MG63 (cell line): ENCODE measurements at places on chromosomes 4 and X.

DNA sequence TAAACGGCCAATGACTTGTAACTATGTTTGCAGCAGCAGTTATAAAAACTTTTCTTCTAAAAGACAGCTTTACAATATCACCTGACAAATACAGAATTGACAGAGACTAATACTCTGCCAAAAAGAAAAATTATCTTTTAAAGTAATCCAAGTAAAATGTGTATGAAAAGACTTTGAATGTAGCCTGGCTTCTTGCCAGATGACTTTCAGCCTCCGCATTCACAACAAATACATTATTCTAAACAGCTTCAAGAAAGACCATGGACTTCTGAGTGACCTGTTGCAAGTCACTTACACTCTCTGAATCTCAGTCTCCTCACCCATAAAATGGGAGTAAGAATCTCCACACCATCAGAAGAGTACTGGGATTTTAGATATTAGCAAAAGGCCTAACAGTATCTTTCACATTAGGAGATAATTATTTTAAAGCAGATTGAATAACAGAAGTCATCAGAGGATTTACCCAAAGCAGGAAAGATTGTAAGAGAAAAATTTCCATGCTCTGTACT is 2.5 kb downstream of the ADAMTS3 start:
- DNase-seq = no peak

- DNase-seq = no peak
Observed at GRCh38 chr4:138611721-138612120, 369.6 kb upstream of the SLC7A11 start.

- DNase-seq = no peak
Observed at GRCh38 chr4:81722290-81722851, 250.7 kb upstream of the RASGEF1B start.

DNA sequence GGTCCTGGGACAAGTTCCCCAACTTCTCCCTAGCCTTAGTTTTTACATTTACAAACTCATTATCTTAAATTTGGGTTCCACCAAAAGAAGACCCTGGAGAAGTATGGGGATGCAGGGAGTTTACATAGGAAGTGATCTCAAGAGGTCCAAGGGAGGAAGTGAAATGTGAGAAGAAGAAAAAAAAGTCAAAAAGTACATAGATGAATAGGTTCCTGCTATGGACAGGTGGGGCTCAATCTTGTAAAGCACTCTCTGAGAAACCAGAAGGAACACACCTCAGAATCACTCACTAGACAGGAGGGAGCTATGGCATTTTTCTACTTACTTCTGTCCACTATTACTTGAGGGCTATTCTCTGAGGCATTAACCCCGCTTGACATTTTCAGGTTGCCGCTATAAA is 56.6 kb downstream of the ARHGAP6 start:
- no peak for DNase-seq

DNA sequence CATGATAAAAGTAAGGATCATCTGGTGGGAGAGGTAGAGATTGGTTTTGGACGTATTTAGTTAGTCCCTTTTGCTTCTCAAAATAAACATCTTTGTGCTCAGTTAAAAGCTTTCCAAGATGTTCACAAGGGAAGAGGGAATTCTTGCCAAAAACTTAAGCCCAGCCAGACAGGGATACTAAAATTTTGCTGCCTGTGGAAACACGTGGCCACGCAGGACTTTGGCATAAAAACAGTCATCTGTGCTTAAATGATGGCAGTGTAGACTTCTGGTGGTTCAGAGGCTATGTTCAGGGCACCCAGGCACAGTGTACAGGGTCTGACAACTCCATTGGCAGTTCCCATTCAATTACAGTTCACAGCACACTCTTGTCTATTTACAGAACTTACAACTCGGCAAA is 93.2 kb upstream of the JADE1 start:
- peak; percentile 9 for DNase-seq

DNA sequence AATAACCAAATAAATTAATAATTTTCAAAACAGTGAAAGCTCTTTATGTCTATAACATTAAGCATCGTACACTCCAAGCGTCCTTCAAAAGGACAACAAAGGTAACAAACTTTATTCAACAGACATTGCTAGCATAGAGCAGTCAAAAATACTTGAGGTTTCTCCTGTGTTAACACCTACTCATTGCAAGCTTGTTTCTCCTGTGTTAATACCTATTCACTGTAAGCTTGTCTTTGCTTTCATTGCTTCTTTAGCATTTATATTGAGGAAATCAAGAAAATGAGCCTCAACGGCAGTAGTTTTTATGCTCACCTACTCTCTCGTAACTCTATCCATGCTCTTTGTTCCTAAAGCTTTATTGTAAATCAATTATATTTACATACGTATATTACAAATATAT is 3.5 kb downstream of the SPOCK3 start:
- DNase-seq = no peak

DNA sequence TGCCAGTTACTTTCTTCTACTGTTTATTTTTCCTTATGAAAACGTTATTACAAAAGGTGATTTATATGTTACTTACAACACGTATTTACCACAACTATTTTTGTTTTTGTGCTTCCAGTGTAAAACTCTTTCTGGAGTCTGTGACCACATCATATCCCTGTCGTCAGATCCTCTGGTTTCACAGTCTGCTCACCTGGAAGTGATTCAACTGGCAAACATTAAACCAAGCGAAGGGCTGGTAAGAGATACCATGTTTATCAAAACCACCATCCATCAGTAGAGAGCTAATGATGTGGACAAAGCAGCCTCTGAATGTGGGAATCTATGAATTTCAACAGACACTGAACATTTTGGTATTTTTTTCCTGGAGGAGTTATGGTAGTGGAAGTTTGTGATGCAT is 116.1 kb downstream of the CNKSR2 start:
- DNase-seq = no peak

- DNase-seq = no peak
Observed at GRCh38 chr4:158155656-158156356, 17.0 kb downstream of the GASK1B start.

- DNase-seq = no peak
Observed at GRCh38 chr4:147704846-147705245, 20.9 kb upstream of the PRMT9 start.

DNA sequence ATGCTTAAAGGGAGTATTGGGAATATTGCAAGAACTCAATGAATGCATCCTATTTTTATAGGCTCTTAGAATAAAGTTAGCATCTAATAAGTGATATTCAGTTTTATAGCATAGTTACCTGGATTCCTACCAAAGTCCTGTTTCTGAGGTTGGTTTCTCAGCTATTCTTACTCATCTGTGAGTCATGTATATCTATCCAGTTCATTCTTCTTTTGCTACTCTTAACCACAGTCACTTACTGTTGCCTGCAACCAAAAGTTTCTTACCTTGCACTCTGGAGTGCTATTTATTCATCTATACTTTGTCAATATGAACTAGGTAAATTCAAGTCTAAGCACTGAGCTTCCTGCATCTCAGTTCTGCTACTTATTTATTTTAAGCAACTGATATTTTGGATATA is 322.5 kb downstream of the HS3ST1 start:
- DNase-seq = no peak

DNA sequence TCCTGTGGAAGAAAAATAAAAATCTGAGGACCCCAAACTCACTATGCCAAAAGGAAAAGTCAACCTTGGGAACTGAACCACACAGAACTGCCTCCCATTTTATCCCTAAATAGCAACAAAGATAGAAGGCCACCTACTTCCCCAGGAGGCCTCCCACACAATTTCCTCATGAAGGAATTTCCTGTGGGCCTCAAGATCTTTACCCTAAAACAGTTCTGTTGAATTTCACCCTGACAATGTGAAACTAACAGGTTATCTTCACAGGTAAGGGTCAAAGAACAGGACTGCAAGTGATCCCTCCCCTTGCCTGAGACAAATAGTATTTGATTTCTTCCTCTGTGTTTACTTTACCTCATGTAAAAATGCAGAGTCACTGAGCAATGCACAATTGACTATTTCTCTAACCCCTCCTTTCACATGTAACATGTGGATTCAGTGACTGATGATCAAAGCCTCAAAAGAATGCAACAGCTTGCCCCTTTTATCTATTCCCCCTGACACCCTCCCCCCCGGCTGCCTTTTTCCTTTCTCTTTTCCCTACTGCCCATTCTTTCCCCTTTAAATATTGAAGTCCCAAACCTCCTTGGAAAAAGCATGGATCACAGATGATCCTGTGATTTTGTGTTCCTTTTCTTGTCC is 33.3 kb downstream of the MEPE start:
- no peak for DNase-seq

- no peak for DNase-seq
Observed at GRCh38 chrX:15607067-15607466, 6.3 kb upstream of the ACE2 start.

- peak; percentile 16 for DNase-seq
Observed at GRCh38 chrX:16743604-16744325, 24.4 kb downstream of the SYAP1 start.

DNA sequence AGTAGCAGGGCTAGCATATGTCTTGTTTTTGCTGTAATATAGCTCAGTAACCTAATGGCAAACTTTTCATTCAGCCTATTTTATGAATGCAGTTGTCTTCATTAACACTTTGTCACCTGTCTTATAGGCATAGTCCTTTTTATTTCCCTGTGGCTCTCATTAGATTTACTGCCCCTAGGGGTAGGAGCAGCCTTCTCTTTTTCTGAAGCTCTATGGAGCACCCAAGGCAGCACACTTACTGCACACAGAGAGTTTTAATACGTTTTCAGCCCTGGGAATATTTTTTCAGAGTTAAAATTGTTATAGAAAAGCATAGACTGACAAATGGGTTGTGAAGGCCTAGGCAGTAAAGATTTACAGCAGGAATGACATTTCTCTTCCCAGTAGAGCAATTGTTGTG is 406.8 kb downstream of the TMA16 start:
- no peak for DNase-seq

DNA sequence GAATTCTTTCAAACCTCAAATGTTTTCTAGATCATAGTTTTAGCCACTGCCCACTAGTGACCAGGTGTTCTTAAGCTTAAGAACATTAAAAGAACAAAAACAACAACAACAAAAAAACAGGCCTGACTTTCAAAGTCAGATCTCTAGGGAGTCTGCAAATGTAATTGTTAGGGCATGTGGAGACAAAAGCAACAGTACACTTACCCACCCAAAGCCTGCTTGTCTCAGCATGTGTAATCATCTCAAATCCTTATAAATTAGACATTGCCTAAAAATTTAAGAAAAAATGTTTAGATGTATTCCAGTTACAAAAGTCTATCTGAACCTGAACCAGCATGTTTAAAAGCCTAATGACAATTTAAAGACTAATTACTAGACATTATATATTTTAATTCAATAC is 79.9 kb downstream of the SLC7A11 start:
- DNase-seq = no peak

DNA sequence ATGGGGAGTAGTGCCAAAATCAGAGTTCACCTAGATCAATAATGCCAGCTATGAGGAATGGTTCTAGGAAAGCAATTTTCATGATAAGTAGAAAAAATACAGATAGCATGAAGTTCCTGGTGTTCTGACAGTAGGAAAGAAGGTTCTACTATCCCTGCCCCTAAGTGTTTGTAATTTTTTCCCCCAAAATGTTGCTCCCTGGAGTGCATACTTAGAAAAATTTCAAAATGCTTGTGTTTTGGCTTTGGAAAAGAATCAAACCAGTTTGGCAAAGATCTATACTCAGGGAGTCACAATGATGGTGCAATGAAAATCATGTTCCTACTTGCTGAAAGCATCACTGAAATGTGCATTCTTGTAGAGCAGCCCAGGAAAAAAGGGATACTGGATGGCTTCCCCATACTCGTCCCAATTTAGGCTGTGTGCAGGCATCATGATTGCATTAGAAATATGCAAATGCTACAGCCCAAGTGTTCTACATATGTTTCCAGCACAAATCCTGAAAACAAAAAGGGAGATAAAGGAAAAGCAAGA is 74.7 kb downstream of the LPAR4 start:
- DNase-seq = no peak

DNA sequence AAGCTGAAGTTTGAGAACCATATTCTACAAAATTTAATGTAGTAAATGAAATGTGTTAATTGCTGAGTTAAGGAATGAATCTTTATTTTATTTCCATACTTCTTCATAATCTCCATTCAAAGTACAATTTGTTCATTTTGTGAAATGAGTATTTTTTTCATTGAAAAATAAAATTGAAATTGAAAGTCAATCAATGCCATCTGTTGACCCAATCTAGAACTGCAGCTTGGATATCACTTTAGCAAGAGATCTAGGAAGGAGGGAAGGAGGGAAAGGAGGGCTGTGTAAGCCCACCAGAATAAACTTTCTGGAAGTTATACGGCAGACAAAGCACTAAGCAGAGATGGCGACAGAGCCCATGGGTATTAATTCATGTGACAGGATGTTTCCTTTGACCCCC is 128.4 kb downstream of the ZMAT1 start:
- no peak for DNase-seq

GRCh38 chr4:41656106-41656505 is 92.4 kb downstream of the PHOX2B start:
- DNase-seq = no peak

GRCh38 chrX:98398542-98398941 is 1514.8 kb downstream of the RPA4 start:
- DNase-seq = no peak

- DNase-seq = no peak
Observed at GRCh38 chr4:124070688-124071484, 641.6 kb downstream of the ANKRD50 start.

DNA sequence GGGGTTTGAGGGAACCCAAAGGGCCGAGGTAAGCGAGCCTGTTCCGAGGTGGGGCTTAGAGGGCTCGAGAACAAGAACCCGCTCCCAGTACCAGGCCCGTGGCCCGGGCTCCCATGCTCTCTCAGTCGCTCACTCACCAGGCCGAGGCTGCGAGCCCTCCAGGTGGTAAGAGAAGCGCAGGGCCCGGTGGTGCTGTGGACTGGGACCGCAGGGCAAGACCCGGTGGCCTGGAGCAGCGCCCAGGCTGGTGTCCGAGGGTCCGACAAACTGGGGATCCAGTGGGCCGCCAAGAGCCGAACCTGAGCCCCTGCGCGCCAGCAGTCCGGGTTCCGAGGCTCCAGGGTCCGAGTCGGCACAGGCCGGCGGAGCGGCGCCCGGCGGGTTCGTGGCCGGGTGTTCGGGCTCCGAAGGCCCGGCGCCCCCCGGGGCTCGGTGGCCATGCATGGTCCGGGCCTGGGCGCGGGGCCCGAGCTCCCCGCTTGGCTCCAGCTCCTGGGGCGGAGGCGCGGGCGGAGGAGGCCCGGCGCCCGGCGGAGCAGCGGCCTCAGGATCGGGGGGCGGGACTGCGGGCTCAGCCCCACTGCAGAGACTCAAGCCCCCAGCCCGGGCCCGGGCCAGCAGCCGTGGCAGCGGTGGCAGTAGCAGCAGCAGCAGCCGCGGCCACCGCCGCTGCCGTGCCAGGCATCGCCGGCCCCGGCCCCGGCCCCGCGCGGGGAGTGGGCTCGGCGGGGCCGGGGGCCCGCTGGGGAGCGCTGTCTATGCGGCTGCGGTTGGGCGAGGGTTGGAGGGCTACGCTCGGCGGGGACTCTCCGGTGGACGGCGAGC is 833 bp downstream of the FGD1 start:
- DNase-seq = peak; percentile 26

- DNase-seq = no peak
Observed at GRCh38 chrX:112753116-112753515, 73.4 kb upstream of the LHFPL1 start.

GRCh38 chr4:73575660-73576059 is 44.6 kb downstream of the RASSF6 start:
- DNase-seq = no peak
